ENCODE measurements at places on chromosomes 4 and X. TPM values are rescaled to one million over a fixed set of nuclear protein-coding genes. Genes with fewer than 3 reads are reported as not detected.

Gene CRLF2
- not detected for total RNA-seq

Gene RS1
- not detected for total RNA-seq

DNA sequence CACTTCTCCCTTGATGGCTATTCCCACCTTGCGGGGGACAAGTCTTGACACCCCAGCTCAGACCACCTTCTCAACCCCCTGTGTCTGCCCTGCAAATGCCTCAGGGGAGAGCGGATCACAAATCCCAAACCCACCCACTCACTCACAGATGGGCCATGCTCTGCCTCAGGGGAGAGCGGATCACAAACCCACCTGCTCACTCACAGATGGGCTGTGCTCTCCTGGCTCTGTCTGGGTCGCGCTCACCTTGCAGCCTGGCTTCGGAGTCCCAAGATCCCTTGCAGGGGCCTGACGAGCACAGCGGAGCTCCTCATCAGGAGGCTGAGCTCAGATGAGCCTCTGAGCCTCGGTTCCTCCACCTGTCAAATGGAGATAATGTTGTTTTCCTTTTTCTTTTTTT lies 38.6 kb downstream of the HTRA3 start:
- DNase-seq: no peak

DNA sequence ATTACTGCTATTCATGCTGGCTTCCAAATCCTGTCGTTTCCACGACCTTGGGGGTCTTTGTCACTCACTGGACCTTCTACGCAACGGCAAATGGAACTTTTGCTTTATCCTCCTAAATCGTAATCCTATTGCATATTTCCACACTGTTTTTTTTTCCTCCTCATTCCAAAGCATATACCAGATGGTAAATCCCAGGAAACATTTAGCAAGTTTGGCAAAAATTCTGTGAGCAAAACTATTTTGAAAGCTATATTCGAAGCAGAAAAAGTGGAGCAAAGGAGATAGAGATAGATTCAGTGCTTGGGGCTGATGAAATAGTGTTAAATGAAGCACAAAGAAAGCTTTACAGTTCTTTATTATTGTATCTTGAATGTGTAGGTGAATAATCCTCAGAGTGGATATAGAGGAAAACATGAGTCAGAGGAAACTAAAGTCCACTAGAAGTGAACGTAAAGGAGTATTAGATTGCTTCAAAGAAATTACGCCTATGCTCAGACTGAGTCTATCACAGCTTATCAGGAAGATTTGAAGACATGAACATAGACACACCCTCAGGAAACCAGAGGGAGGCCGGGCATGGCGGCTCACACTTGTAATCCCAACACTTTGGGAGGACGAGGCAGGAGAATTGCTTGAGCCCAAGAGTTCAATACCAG lies 50.2 kb upstream of the FAM9A start:
- no peak for DNase-seq

- no peak for DNase-seq
Observed at GRCh38 chr4:110612631-110613269, 10.1 kb downstream of the PITX2 start.

Gene TLR8
- total RNA-seq: 0.22 TPM

DNA sequence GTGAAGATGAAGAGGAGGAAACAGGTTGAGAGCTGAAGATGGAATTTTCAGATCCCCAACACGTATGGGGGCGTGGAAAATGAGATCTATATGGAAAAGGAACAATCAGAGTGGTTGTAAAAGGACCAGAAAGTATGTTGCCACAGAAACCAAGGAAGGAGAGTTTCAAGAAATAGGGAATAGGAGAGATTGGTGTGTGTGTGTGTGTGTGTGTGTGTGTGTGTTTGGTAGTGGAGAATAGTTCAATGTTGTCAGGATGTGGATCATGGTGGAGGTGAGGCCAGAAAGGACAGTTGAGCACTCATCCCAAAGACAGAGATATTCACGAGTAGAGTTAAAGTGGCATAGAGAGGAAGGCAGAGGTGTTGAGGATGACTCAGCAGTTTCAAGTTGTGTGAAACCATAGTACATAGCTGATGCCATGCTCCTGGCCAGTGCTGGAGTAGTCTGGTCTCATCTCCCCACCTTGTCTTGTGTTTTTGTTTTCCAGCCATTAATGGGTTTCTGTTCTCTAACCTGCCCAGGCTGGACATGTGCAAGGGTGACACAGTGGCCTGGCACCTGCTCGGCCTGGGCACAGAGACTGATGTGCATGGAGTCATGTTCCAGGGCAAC lies 36.1 kb downstream of the HEPH start:
- no peak for DNase-seq

DNA sequence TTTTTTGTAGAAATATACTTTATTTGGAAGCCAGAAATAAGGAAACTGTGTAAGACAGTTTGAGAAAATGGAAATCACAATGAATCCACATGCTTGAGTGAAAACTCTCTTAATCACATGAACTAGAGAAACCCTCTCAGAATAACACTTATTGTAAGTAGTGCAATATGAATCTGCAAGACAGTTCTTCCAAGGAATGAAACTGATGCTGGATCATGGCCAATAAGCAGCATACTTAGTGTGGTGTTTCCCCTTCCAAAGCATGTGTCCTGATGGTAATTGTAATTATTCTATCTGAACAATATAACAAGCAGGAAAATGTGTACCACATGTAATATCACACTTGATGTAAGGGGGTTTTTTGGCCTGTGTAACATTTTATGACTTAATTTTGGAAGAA lies 1870.5 kb upstream of the TENM3 start:
- DNase-seq: no peak

Gene PNCK
- total RNA-seq: not detected

DNA sequence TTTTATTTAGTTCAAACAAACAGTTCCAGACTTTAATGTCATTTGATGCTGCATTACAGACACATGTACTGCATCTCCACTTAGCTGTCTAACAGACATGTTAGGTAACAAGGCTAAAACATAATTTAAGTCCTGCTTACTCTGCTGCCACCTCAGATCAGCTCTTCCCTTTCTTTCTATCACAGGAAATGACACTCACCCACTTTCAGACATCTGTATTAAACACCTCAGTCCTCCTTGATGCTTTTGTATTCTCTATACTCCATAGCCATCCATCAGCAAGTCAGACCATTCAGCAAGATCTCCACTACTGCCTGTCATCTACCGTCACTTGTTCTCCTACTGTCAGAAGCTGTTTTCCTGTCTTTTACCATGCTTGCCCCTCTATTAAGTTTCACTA lies 405.4 kb downstream of the IL15 start:
- no peak for DNase-seq

GRCh38 chr4:19944806-19945205 lies 306.9 kb upstream of the SLIT2 start:
- DNase-seq: no peak

- DNase-seq: no peak
Observed at GRCh38 chrX:12804655-12805054, 13.4 kb downstream of the PRPS2 start.

DNA sequence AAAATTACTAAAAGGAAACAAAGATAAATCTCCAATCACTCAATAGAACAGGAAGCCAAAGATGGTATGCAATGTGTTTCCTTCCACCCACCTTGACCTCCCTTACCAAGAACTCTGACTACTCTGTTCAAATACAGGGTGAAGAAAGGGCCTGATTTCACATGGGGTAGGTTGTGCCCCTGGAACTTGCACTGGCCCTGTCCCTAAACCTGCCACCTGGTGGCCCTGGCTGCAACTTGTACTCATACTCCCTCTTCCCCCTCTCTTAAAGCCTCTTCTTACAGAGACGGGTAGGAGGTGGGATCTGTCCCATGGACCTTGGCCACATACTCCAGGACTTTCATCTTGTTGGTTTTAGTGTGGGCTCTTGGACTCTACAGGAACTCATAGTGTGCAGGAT lies 17.3 kb upstream of the TMEM185A start:
- DNase-seq: no peak

GRCh38 chr4:119261986-119262385 lies 49.5 kb downstream of the USP53 start:
- DNase-seq: no peak

- no peak for DNase-seq
Observed at GRCh38 chr4:185550933-185551332, 15.6 kb upstream of the PDLIM3 start.

- no peak for DNase-seq
Observed at GRCh38 chr4:59500103-59500502, 1700.0 kb upstream of the ADGRL3 start.

GRCh38 chrX:9326369-9326768 lies 138.5 kb upstream of the TBL1X start:
- DNase-seq: no peak

- no peak for DNase-seq
Observed at GRCh38 chr4:142558851-142559250, 287.2 kb downstream of the INPP4B start.

DNA sequence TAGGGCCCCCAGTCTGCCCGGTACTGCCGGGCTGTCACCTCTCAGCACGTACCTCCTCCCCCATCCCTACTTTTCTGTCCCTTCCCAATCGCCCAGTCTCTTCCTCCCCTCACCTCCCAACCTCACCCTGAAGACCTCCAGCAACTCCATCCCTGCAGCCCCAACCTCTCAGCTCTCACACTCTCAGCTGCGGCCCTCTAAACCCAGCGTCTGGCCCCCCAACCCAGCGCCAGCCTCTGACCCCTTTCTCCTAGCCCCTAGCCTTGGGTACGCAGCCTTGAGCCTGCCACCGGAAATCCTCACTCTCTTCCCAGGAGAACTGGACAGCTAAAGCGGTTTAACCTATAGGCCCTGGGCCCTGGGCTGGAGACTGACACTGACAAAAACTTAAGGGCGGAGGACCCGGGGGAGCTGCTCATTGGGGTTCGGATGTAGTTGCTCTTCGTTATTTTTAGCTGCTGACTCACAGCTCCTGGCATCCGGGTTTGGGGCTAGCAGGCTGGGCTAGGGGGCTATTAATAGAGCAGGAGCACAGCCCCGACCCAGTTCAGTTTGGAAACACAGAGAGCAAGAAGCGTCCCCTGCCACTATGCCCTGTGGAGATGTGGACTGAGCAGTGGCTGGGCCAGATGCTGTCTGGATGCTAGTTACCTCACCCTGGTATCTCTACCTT lies 9.6 kb upstream of the DLG3 start:
- no peak for DNase-seq

Gene IL13RA2
- not detected for total RNA-seq

DNA sequence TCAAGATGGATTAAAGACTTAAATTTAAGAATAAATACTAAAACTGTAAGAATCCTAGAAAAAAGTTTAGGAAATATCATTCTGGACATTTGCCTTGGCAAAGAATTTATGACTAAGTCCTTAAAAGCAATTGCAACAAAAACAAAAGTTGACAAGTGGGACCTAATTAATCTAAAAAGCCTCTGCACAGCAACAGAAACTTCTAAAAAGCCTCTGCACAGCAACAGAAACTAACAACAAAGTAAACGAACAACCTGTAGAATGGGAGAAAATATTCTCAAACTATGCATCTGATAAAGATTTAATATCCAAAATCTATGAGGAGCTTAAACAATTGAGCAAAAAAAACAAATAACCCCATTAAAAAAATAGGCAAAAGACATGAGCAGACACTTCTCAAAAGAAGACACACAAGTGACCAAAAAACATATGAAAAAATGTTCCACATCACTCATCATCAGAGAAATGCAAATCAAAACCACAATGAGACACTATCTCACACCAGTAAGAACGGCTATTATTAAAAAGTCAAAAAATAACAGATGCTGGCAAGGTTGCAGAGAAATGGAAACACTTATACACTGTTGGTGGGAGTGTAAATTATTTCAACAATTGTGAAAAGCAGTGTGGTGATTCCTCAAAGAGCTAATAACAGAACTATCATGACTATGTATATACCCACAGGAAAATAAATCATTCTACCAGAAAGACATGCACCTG lies 5.5 kb upstream of the OPRPN start:
- DNase-seq: no peak

Gene NRK
- total RNA-seq: not detected

Gene HNRNPD
- total RNA-seq: 310 TPM

Gene MCF2
- total RNA-seq: 1.5 TPM

- peak; percentile 66 for DNase-seq
Observed at GRCh38 chr4:185039508-185040273, 21.4 kb downstream of the HELT start.

Gene PSAPL1
- total RNA-seq: not detected

DNA sequence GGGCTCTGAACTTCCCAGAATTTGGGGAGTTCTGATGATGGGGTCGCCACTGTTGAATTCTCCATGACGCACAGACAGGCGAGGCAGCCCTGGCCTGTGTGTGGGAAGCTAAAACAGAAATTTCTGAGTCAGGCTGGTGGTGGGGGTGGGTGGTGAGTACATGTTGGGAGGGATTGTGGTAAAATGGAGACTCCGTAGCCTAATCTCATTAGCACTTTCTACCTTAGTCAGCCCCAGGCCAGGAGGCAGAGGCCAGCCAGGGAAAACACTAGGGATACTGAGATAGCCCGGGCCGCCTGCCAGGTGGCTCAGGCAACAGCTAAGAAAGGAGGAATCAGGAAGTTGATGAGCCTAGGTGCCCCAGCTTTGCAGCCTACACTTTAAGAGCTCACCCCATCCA lies 39.3 kb upstream of the NHSL2 start:
- DNase-seq: no peak

GRCh38 chr4:52366621-52367020 lies 292.5 kb downstream of the USP46 start:
- DNase-seq: no peak

- no peak for DNase-seq
Observed at GRCh38 chrX:134803551-134804183, 145.4 kb upstream of the PLAC1 start.

DNA sequence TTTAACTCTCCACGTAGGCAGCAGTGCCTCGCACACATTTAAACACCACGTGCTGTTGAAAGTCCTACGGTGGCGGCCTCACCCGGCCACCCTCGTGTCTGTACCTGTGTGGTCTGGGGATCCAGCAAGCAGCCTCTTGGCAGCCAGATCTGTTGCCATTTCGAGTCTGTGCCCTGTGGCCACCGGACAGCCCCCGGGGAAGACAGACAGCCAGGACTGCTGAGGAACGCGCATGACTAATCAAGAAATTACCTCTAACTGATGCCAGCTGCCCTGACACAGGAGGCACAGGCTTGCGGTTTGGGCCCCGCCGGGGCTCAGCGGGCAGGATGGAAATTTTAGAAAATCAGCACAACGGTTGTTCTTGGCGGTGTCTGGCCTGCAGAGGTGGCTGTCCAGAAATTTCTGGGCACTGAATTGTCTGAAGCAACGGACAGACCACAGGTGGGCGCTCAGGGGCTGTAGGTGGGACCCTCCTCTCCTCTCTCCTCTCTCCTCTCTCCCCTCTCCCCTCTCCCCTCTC lies 15.6 kb upstream of the ASMTL start:
- DNase-seq: peak; percentile 69

- no peak for DNase-seq
Observed at GRCh38 chr4:6769233-6769988, 13.1 kb upstream of the KIAA0232 start.
